ENCODE measurements at places on chromosomes 7 and 10. TPM values are rescaled to one million over a fixed set of nuclear protein-coding genes. Genes with fewer than 3 reads are reported as not detected.
A peak's percentile ranks its signal among the peaks of the same experiment; 100 is the strongest.

DNA sequence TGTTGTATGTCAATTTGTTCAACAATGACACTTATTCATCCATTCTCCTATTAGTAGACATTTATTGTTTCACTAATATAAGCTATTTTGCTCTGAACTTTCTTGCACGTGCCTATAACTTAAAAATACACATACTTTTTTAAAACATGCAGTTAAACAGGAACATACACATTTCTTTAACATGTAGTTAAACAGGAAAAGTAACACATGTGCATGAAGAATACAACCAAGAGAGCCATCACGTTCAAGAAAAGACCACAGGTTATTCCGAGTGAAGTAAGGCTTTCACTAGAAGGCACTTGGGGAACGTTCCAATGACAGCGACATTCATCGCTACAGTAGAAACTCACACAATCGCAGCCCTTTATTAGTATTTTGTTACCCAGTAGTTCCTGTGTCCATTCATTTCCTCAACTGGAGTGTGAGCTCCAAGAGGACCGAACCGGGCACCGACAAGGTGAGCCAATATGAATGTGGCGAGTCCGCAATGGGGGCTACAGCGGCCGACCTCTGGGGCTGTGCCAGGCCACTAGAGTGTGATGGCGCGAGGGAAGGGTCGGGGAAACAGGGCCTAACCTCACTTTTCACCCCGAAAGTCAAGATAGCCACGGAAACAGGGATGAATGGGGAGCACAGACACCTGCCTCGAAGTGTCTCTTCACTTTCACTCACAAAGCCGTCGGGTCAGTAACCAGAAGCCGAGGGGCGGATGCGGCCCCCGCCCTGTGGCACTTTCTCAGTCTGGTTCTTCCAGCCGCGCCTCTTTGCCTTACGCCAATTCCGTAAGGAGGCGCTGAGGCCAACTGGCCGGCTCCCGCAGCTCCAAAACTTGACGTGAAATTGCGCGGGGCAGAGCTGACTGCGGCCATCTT, 775 bp upstream of the SEPTIN7 start:
- no peaks in the 10 kb centered on the region for H3K27me3 ChIP-seq
- H3K4me1 ChIP-seq, result peaks cover 18% of the 10 kb centered on the region
- H3K27ac ChIP-seq, result peak overlapping the region; percentile 98
- DNase-seq, result peak; percentile 93

GRCh38 chr7:2614631-2615330, 17.0 kb upstream of the TTYH3 start:
- peaks cover 16% of the 10 kb centered on the region for H3K4me1 ChIP-seq
- H3K36me3 ChIP-seq, result no peaks in the 10 kb centered on the region
- DNase-seq, result no peak
- H3K27ac ChIP-seq, result peak overlapping the region; percentile 51

- H3K27ac ChIP-seq, result no peak overlapping the region
- no peak for DNase-seq
- H3K4me1 ChIP-seq, result peaks cover 32% of the 10 kb centered on the region
- H3K36me3 ChIP-seq, result no peaks in the 10 kb centered on the region
- peaks cover 12% of the 10 kb centered on the region for H3K27me3 ChIP-seq
Observed at GRCh38 chr10:86402283-86402941, 35.8 kb upstream of the GRID1 start.

The PTF1A gene
- total RNA-seq, result not detected

- no peaks in the 10 kb centered on the region for H3K27me3 ChIP-seq
- H3K4me1 ChIP-seq, result peaks cover 7% of the 10 kb centered on the region
- no peak overlapping the region for H3K4me3 ChIP-seq
- H3K36me3 ChIP-seq, result no peaks in the 10 kb centered on the region
- H3K27ac ChIP-seq, result no peak overlapping the region
Observed at GRCh38 chr7:27347276-27347640, 104.7 kb downstream of the EVX1 start.

The CFAP46 gene
- total RNA-seq, result 0.60 TPM

DNA sequence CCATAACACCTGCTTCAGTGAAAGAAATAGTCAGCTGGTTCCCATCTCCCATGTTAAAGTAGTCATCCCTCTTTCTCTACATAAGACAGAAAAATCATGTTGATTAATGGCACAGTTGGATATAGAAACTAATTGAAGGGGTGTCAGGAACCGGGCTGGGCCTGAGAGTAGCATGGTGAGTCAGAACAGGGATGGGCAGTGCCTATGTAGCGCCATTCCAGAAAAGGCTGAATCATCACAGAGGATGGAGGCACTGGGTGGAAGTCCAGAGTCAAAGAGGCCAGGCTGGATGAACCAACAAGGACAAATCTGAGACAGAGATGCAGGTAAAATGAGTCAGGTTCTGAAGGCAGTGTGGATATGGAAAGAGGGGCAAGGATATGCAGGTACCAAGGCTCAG, 201.2 kb downstream of the LHFPL3 start:
- no peak for DNase-seq
- no peak overlapping the region for H3K27ac ChIP-seq
- H3K4me1 ChIP-seq, result no peaks in the 10 kb centered on the region

Data from upper lobe of left lung (tissue), 6 donors.